GM12891 (cell line): ENCODE measurements at places on chromosomes 12 and 14.

GRCh38 chr12:129844662-129845220 is 59.1 kb downstream of the TMEM132D start:
- DNase-seq, result no peak

DNA sequence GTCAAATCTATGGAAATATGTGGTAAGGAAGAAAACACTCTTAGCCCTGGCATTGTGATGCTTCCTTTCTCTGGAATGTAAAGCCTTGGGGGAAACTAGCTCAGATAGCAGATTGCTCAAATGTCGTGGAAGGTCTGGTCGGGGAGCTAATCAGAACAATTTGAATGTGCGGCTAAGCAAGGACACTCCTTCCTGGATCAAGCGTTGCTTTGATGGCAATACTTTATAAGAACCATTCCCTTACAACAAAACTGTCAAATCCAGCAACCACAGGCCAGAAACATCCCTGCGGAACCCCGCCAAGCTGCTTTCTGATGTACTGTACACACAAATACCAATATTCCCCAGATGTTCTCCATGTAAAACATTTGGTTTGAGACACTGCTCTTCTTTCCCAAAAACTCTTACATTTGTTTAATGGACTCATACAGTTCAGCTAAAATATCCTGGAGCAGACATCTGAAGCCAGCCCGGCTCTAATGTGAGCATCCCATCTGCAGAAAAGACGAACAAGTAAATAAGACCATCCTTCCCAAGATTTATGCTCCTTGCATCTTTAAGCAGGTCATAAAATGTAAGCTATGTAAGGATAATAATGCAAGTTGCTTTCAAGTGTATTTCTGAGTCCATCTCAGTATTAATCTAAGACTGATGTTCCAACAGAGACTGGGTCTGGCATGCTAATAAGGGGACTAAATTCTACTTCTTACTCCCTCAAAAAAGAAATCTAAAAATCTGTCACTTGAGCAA is 20.2 kb downstream of the NUAK1 start:
- no peak for DNase-seq

GRCh38 chr12:8894378-8894777 is 19.9 kb upstream of the PHC1 start:
- no peak for DNase-seq

GRCh38 chr14:32977913-32978312 is 39.2 kb downstream of the NPAS3 start:
- no peak for DNase-seq

- DNase-seq, result no peak
These were observed 67.1 kb upstream of the SINHCAF start for GRCh38 chr12:31393004-31393550.

- DNase-seq, result no peak
These were observed 1.7 kb upstream of the OR4K5 start for GRCh38 chr14:19918553-19919264.

DNA sequence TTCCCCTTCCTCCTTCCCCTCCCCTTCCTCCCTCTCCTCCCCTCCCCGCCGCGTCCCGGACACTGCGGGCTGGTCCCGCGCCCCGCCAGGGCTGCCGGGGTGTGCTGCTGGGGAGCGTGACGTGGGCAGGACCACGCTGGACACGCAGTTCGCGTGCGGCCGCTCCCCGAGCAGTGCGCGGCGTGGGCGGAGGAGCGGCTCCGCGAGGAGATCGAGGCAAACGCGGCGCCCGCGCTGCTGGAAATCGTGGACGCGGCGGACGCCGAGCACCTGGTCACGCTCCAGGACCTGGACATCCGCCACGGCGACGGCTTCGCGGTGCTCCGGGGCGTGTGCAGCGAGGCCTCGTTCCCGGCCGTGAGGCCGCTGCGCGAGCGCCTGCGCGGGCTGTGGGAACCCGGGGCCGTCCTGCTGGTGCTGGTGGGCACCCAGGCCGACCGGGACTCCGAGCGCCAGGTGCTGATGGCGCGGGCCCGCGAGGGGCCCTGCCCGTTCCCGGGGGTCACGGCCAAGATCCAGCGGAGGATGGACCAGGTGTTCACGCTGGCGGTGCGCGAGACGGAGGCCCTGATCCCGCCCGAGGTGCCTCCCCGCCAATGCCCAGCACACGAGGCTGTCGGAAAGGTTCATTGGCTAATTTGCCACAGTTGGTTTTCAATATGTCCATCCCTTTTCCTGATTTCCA is 84.3 kb downstream of the TNFAIP2 start:
- DNase-seq, result no peak

GRCh38 chr12:14558473-14558959 is 9.2 kb downstream of the PLBD1 start:
- DNase-seq, result no peak

GRCh38 chr12:99111600-99111999 is 466.5 kb downstream of the APAF1 start:
- DNase-seq, result no peak

GRCh38 chr14:69066396-69067171 is 86.3 kb downstream of the DCAF5 start:
- no peak for DNase-seq

DNA sequence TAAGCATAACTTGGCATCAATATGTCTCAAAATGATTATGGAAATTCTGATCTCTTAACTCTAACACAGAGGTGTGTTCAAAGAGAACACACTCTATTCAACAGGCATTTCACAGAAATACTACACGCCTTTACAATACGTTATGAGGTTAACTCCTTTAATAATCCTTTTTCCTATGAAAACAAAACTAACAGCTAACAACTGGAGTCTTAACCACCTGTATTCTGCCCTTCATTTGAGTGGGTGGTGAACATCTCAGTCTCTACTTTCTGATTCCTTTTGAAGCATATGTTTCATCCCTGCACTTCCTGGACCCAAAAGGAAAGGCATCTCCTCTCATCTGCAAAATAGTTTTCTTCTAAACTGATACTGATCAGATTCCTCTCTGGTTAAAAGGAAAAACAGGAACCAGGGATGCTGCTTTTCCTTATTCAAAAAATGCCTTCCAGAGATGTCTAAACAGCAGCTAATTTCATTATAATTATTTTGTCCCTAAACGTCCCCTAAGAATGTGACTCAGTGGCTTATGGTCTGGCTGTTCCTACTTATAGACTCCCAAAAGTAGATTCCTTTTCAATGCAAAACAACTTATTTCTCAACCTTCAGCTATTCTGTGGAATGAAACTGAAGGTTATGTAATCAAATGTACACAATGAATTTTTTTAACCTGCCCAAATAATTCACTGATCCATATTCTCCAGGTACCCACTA is 24.1 kb downstream of the ITPR2 start:
- no peak for DNase-seq

DNA sequence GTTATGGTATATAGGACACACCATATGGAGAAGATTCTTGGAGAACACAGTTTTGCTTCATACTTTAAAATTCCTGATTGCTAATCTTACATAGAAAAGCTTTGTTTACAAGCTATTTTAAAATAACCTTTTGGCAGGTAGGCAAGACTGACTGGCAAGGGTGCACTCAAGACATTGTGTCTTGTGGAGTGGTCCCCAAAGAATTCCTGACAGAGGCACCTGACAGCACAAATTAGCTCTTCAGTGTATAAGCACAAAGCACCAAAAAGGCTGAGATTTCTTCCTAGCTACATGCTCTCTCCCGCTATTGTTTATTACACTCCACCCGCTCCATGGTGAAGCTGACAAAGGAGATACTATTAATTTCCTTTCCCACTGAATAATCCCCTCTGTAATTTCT is 139.4 kb downstream of the MON2 start:
- DNase-seq, result no peak
